ENCODE measurements at places on chromosomes 7 and 10.

GRCh38 chr7:108848486-108848885 is 278.8 kb downstream of the DNAJB9 start:
- DNase-seq, result no peak

DNA sequence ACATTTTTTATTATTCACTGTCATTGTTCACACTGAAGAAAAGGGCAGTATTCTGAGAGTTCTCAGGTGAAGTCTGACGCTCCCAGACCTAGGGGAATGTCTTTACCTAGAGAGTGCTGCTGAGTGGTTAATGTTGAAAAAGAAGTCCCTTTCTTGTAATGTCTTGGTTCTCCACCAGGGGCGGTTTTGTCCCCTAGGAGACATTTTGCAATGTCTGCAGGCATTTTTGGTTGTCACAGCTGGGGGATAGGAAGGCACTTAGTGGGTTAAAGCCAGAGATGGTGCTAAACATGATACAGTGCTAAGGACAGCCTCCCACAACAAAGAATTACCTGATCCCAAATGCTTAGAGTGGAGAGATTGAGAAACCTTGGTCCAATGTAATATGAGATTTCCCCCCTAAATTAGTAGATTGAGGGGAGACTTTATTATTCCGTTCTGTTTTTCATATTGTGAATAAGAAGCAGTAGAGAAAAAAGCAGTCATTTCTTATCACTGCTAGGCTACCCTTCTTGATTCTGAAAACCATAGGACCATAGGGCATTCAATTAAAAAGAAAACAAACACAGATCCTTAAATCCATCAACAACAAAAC is 13.1 kb downstream of the UMAD1 start:
- no peak for DNase-seq

DNA sequence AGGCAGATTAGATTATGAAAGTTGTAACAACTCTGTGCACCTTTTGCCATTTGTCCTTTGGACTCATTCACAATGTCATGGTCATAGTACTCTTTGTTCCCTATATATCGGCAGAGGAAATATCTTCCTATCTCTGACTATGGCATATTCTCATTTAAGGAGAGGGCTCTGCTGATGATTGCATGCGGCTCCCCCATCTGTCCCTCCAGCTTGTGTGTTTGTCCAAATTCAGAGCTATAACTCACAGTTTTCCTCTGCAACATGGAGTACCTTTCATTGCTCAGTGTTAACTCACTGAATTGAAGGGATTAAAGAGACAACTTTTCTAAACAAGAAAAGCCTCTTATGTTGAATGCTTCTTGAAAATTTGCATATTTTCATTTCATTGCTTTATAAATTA is 145.5 kb downstream of the OTUD1 start:
- no peak for DNase-seq

GRCh38 chr7:50362712-50363282 is 58.3 kb downstream of the IKZF1 start:
- no peak for DNase-seq

DNA sequence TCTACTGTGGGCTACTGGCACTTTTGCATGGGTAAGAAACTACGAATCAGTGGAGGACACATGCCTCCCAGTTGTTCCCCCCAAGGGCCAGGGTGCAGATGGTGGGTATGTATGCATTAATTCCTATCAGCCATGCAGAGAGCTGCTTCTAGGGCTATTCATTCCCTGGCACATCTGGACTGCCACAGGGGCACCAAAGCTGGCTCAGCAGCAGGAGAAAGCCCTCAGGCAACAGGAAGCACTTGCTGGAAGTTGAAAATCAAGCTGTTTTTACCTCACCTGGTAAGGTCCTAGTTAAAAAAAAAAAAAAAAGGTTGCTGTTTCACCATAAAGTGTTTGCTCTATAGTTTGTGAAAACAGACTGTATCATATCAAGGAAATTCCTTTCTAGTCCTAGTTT is 1342.6 kb downstream of the REEP3 start:
- no peak for DNase-seq

GRCh38 chr7:107939573-107940489 is 48.8 kb downstream of the DLD start:
- no peak for DNase-seq

DNA sequence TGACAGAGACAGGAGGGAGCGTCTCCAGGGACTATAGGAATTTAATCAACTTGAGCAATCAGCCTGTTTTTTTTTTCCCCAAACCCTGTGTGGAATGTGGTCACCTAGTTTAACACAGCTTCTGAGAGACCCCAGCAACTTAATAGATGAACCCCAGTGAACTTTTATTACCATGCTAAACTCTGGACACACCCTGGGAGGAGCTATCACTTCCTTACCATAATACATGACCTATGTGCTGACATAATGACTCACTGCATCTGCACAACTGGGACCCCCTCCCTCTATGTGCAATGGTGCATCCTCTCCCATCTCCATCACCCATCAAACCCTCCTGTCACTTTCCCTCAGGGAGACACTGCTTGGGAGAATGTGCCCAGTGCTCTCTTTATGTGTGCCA is 83.7 kb downstream of the EPC1 start:
- DNase-seq, result no peak

GRCh38 chr10:14624600-14624999 is 150.1 kb downstream of the FAM107B start:
- no peak for DNase-seq

- no peak for DNase-seq
Measured at GRCh38 chr7:4650433-4651047, 31.6 kb upstream of the FOXK1 start.

DNA sequence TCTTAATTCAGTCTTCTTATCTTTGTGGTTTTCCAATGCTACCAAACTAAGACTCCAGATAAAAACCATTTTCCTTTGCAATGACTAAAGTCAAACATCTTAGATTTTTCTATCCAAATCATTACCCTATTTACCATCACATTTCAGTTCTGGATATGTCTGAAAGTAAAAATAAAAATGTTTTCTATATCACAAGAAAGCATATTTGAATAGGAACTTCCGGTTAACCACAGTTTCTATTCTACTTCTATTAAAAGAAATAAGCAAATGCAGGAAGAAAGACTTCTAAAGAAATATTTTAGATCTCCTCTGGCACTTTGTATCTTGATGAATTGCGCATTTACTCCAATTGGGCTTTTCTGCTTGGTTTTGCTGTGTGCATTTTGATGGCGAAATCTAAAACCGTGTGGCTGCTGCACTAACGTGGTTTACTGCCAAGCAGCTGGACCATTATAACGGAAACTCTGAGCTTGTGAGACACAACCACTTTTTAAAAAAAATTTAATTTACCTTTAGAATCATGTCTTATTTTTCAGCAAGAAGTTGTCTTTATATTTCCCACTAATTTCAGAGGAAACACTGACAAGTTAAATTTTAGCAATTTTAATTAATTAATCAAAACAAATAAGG is 146.1 kb downstream of the VPS50 start:
- DNase-seq, result no peak

DNA sequence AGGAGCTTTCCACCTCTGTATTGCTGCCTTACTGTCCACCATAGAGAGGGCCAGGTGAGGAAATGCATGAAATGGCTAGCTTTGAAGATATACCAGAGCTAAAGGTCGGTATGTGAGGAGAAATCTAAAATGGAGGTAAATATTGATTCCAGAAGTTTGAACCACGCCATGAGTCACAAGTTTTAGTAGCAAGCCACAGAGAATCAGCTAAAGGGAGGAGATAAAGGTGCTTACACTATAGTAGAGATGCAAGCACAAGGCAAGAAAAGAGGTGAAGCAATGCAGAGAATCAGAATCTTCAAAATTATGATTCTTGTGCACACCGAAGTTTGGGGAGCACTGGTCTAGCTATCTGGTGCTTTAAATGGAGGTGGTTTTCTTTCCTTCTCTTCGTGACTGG is 3.0 kb upstream of the GSAP start:
- DNase-seq, result no peak

DNA sequence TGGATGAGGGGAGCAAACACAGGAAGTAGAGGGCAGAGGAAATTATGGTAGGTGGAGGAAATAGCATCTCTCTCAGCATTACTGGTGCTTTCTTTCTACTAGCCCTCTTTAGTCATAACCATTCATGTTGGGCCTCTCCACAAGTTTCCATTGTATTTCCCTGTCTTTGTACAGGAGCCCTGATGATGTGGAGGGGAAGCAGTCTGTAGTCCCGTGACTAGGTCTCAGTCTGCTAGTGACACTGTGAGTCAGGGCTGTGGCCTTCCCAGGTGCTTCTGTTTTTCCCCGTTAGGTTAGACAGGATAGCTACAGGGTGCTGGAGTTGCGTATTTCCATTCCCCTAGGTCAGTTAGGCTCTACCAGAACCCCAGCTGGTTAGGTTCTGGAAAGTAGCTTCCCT is 82.9 kb upstream of the NAMPT start:
- no peak for DNase-seq

GRCh38 chr7:100481466-100481865 is 2.3 kb upstream of the NYAP1 start:
- no peak for DNase-seq

DNA sequence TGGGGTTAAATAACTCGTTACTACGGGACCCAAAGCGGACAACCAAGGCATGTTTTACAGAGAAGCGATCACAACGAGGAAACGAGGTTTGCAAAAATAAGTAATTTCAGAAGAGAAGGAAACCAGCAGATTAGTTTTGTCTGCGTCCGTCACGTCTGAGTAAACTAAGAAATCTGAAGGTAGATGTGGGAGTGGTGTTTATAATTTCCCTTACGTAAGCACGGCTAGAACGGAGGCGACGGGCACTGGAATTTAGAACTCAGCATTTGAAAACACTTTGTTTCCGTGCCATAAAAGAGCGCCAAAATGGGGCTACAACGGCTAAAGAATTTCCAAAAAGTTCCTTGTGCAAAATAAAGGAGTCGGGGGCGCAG is 718 bp upstream of the UMAD1 start:
- DNase-seq, result no peak

GRCh38 chr10:46050941-46051623 is 5.0 kb upstream of the MSMB start:
- no peak for DNase-seq
